Stimulated activated CD8-positive, alpha-beta memory T cell treated with anti-CD3 and anti-CD28 coated beads, Interleukin-2, amount 100 ng/mL, for 1 hour (primary cell): ENCODE measurements at places on chromosomes 1 and 21.

- DNase-seq = no peak
These were observed 17.1 kb downstream of the ACOT11 start for GRCh38 chr1:54565113-54565501.

DNA sequence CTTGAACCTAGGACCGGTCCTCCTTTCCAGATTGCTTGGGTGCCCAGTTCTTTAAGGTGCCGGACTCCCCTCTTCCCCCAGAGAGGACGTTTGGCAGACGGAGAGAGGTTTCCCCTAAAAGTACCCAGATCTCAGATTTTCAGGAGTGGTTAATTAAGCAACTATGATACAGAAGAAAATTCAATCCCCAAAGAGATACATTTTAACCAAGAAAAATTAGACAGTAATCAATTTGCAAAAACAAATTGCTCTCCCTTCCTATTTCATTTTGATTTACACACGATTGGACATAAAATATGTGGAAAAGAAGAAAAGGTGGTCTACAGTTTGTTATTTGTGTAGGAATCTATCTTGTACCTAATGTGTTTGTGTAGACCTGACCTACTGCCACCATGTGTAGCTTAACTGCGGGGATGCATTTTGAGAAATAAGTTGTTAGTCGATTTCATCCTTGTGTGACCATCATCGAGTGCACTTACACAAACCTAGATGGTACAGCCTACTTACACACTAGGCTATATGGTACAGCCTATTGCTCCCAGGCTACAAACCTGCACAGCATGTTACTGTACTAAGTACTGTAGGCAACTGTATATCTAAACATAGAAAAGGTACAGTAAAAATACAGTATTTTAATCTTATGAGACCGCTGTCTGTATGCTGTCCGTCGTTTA is 755 bp downstream of the RPAP2 start:
- DNase-seq = no peak

- no peak for DNase-seq
These were observed 3.1 kb upstream of the BLACAT1 start for GRCh38 chr1:205458777-205459566.

DNA sequence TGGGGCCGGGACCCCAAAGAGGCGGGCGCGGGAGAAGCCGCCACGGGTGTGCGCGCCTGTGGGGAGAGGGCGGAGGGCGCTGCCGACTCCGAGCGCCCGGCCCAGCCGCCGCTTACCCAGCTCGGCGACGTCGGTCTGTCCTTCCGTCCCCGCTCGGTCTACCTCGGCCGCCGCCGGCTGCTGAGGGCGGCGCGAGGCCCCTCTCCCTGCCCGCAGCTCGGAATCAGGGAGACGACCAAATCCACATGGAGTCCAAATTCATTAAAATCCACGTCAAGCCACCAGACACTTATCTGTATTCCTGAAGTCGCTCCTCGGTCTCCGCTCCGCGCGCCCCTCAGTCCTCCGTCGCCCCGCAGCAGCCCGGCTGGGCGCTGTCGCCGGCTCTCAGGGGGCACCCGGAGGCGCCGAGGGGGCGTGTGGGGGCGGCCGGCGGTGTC is 637 bp downstream of the PLXNA2 start:
- no peak for DNase-seq

DNA sequence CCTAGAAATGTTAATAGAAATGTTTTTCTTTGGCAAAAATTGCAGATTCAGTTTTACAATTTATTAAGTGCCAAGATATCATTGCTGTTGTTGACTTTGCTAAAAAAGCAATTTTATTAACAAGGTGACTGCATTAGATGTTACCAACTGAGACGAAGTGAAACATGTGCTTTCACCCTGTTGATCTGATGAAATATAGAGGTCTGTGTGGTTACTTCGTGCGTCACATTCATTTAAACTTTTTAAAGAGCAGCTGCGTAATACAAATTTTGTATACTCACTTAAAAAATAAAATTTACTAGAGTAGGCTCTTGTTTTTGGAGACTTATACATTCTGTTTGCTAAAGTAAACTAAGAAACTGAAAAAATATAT is 465.7 kb downstream of the USP25 start:
- DNase-seq = no peak

GRCh38 chr1:115764541-115764940 is 4.0 kb downstream of the CASQ2 start:
- DNase-seq = no peak

GRCh38 chr1:213874789-213875188 is 113.0 kb upstream of the PROX1 start:
- no peak for DNase-seq

DNA sequence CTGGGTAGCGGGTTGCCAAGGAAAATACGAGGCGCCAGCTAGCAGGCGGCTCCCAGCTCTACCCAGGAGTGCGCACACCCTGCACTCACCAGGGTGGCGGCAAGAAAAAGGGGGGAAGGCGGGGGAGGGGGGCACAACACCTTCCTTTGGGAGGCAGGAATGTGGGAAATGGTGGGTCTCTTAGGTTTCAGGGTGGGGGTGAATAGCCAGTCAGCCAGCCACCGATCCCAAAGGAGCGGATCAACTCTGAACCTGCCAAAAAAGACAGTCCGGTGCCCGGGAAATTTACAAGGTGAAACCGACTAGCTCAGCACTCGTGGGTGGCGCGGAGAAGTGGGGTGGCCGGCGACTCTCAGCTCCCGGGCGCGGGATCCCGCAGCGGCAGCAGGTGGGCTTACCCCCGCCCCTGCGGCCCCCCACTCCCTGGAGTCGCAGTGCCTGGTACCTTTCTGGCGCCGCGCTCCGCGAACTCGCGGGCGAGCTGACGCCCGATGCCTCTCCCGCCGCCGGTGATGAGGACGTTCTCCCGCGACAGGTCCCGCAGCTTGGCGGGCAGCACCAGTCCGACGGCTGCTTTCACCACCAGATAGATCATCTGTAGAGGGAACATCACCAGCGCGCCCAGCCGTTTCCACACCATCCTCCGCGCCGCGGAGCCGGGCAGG is 1.2 kb downstream of the DHRS3 start:
- no peak for DNase-seq

DNA sequence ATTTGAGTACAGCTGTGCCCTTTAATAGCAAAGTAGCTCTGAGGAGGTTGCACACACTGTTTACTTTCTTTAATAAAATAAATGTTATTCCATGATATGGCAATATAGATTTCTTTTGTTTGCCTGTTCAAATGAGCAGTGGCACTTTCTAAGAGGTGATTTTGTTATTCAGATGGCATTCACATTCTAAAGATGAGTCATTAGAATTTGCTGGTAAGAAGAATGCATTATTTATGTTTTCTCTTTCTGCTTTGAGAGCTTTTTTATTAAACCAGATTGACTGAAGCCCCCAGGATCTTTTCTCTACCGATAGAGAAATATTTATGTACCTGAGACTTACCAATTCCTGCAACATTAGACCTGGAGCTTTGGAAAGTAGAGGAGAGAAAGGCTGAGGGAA is 11.2 kb upstream of the LEPR start:
- DNase-seq = no peak

GRCh38 chr1:164703463-164703862 is 144.5 kb downstream of the PBX1 start:
- DNase-seq = no peak

DNA sequence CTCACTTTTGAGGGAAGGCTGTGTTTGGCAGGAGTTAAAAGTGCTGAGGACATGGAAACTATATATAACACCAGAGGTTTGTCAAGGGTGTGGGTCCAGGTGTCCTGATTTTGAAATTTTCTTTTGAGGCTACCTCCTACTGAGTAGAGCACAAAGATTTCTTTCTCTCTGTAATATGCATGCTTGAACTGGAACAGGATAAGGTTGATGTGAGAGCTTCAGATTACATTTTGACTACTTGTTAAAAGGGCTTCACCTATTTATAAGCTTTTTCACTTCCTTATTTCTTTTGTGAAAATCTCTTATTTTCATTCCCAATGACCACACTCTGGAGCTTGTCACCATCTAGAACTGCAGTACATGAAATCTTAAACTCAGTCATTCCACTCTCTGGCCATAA is 59.8 kb upstream of the PLA2G4A start:
- no peak for DNase-seq

DNA sequence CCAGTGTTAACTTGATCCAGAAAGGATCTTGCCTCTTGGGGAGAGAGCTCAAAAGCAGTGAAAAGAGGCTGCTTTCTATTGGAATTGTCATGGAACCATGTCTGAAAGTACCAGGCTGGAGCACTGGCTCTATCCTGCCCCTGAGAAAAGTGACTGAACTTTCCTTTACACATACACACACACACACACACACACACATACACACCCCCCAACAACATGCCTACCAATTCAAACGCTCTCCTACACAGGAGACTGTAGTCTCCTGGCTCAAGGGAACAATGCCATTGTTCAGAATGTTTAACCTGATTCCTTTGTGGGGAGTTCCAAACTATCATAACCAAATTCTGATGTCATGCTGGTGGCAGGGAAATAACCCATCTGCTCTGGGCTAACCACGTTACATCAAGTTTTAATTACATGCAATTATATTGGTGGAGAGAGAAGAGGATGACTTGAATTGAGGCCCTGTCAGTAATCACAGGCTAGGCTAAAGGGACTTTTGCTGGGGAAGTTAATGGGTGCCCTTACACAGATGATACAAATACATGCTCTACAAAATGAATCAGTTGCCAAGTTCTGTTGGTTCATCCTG is 52.3 kb upstream of the DUSP10 start:
- DNase-seq = no peak

DNA sequence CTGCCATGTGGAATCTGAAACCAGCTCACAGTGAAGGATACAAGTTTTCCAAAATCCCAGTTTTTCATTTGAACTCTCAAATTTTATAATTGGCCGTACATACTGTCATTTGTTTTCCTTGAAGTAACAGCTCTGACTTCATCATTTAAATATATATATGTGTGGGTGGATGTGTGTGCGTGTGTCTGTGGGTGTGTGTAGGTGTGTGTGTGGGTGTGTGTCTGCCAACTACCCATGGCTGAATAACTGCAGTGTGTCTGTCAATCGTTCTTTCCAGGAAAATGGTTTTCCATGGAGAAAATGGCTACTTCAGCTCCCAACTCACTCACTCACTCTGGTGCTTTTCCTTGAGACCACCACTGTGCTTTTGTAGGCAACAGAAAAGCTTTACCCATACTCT is 169.0 kb downstream of the PLPP3 start:
- no peak for DNase-seq

- no peak for DNase-seq
These were observed 147.3 kb upstream of the VAMP3 start for GRCh38 chr1:7623842-7624241.

GRCh38 chr1:200483491-200484143 is 73.8 kb upstream of the ZNF281 start:
- DNase-seq = peak; percentile 2

DNA sequence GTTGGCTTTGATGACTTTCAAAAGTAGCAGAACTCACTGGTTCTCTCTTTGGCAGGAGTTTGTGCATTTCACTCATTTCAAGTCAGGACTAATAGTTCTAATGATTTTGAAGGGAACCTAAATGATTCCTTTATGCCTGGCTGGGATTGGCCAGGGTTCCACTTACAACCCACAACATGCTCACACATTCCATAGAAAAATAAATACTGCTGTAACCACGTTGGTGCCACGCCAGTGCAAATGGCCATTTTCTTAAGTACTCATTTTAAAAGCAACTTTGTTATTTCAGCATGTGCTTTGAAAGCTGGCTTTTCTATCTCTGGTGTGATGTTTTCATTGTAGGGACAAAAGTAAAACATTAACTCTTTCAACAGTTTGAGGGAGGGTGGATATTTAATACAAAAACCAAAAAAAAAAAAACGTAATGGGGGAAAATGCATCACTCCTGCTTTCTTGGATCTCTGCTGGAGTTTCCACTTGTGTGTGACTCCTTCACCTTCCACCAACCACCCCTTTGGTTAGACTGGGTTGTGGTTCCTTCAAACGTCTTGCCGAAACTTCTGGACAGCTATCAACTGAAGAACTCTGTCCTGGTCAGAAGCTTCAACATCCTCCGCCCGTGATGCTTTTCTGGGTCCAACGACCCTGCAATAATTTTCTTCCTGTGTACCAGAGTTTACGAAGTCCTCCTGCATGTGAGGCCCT is 300.4 kb upstream of the RUNX1 start:
- no peak for DNase-seq

DNA sequence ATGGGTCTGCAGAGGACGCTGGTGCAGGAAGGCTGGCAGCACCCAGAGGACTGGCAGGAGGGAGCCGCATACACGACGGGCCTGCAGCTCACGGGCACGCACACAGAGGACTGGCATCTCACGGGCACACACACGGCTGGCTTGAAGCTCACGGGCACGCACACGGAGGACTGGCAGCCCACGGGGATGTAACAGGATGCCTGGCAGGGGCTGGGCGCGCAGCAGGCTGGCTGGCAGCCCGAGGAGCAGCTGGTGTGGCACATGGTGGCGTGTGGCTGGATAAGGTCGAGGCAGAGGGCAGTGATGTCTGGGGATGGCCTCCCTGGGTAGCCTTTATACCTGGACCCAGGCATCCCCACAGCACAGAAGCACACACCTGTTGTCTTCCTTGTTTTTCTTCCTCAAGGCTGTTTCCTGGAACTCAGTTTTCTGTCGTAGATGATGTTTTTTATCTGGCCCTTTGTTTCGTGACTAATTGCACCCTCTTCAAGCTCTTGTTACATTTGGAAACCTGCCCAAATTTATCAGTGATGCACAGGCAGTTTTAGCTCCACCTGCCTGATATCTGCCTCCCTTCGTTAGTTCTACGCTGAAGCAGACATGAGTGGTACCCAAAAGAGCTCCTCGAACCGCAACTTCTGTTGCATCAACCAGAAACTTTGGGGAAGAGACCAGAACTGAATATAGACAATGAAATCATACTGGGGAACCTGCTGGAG is at the start of gene KRTAP12-1:
KRTAP12-1 (minus strand) TSS at position 303 of the 719 bp plus-strand sequence; CDS start at position 263, 40 bp downstream.
- no peak for DNase-seq

GRCh38 chr1:26854906-26855305 is 8.0 kb upstream of the SFN start:
- DNase-seq = no peak

DNA sequence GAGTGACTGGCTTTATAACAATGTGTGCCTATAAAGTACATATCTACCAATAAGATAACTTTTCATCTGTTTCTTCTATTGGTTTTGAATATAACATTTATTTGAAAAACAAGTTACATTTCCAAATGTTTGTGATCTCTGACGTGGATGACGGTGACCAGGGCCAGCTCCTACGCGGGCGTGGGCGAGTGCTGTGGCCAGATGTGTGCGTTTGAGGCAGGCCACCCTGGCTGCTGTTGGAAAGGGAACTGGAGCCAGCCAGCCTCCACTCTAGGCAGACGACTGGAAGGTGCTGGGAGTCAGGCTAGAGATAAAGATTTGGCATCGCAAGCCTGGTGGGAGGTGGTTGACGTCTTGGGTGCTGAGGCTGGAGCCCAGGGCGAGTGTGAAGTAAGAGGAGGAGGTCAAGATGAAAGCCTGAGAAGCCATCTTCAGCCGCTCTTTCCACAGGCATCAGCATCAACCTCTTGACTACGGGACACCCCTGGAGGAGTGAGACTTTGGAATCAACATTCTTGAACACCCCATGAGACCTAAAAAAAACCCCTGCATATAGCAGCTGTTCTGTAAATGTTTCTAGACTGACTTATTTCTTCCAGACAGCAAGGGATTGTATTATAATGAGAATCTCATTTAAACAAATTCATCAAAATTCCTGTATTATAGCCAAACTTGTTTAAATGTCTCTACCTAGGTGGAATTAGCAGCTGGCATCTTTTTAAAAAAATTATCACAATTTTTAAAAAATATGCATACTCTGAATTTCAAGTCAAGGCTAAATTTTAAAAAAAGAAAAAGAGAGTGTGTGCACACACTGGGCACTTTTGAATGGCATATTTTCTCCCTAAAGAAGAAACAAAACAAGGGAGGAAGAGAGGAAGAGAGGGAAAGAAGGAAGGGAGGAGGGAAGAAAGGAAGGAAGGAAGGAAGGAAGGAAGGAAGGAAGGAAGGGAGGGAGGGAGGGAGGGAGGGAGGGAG is 112.5 kb upstream of the SLC44A3 start:
- no peak for DNase-seq

- DNase-seq = no peak
These were observed 982 bp upstream of the TRIM17 start for GRCh38 chr1:228417483-228418203.
